ENCODE measurements at places on chromosomes 1 and 21.

- no peak for DNase-seq
These were observed 138.8 kb upstream of the WNT4 start for GRCh38 chr1:22281521-22282363.

DNA sequence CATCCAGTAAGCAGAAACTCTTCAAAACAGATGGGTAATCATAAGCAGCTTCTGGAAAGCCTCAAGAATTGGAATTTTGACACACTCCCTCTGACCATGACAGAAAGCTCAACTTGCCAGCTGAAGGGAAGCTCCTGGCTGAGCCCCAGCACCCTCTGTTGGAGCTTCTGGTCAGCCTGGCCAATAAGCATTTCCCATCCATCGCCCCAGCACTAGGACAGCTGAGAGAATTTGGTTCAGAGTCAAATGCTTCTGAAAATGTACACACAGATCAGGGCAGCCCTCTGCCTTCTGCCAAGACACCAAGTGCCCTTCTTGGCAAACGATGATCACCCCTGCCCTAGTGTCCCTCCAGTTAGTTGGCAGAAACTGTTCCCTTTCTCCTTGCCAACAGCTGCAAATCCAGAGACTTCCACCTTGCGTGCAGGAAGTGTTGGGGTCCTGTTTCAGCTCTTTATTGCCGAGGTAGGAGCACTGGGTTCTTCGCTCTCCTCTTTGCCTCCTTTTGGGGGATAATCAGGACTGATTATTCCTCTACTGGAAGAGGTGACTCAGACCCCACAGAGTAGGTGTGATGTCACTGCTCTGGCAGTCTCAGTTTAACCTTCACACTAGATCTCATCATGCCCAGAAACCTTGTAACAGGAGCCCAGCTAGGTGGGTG, 11.9 kb downstream of the PIGV start:
- no peak for DNase-seq

GRCh38 chr1:196445775-196446174, 162.5 kb downstream of the KCNT2 start:
- DNase-seq, result no peak

GRCh38 chr1:225580238-225581099, 72.5 kb downstream of the ENAH start:
- no peak for DNase-seq

DNA sequence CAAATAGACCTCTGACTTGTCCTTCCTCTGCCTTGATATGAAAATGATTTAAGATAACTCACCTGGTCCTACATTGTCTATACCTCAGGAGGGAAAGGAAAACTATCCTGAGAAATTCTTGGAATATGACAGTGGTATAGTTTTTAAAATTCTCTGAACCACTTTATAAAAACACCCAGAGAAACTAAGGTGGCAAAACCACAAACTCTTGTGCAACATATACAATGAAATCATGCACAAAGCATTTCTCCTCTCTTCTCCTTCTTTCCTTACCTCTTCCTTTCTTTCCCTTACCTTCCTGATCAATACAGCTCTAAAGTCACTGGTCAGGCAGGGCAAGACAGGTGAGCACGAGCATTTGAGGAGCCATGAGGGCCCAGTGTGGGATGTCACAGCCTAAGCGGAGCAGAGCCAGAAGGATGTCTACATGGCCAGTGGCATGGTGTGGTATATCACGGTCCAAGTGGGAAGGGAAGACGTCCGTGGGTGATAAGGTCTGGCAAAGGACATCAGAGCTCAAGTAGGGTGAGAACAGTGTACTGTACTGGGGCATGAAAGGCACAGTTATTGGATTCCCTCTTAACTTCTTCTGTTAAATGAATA, 543.3 kb downstream of the DPYD start:
- DNase-seq, result no peak

- no peak for DNase-seq
These were observed 1609.6 kb upstream of the B3GALT2 start for GRCh38 chr1:194795917-194796593.

DNA sequence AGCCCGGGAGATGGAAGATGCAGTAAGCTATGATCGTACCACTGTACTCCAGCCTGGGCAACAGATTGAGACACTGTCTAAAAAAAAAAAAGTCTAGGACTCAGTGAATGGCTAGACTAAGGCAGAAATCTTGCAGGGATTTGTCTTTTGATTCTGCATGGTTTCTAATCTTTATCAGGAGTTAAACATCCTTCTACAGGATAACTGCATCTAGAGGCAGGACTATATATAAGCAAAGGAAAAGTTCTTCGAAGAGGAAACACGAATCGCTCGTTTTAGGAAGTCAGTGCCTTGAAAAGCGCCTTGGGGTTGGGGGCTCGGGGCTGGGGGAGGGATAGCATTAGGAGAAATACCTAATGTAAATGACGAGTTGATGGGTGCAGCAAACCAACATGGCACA, 602 bp upstream of the UFC1 start:
- DNase-seq, result no peak

GRCh38 chr1:48236716-48237470, 14.4 kb downstream of the SLC5A9 start:
- DNase-seq, result peak; percentile 8

DNA sequence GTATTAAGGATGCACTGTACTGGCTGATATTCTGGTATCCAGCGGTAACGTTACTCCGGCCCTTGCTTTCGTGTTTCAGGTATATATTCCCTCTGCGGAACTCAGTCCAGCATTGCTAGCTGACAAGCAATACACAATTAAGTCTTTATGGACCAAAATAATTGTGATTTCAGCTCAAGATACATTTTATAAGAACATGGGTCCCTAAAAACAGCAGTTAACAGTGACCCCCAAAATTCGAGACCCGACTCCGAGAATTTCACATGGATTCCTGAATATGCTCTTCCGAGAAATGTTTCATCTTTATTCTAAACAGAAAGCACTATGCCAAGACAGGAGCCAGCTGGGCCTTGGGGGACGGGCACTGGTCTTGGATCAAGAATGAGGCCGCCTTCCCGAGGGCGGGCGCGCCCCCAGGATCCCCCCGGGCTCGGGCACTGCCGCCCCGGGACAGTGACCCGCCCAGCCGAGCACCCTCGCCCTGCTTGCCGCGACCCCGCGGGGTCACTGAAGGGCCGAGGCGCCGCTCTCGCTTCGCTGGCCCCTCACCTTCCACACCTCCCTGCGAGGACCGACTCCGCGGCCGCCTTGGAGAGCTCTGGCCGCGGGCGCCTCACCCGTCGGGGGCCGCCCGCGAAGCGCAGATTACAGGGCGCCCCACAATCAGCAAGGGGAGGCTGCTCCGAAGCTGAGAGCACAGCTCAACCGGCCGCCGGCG, 610 bp downstream of the SCYL3 start:
- DNase-seq, result no peak

- peak; percentile 80 for DNase-seq
These were observed 627 bp upstream of the GNB1 start for GRCh38 chr1:1891349-1892078.

DNA sequence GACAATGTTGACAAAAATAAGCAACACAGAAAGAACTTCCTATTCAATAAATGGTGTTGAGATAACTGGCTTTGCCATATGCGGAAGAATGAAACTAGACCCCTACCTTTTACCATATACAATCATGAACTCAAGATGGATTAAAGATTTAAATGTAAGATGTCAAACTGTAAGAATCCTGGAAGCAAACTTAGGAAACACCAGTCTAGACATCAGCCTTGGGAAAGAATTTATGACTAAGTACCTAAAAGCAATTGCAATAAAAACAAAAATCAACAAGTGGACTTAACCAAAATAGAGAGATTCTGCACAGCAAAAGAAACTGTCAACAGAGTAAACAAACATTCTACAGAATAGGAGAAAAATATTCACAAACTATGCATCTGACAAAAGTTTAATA, 16.1 kb upstream of the CLDN8 start:
- no peak for DNase-seq

DNA sequence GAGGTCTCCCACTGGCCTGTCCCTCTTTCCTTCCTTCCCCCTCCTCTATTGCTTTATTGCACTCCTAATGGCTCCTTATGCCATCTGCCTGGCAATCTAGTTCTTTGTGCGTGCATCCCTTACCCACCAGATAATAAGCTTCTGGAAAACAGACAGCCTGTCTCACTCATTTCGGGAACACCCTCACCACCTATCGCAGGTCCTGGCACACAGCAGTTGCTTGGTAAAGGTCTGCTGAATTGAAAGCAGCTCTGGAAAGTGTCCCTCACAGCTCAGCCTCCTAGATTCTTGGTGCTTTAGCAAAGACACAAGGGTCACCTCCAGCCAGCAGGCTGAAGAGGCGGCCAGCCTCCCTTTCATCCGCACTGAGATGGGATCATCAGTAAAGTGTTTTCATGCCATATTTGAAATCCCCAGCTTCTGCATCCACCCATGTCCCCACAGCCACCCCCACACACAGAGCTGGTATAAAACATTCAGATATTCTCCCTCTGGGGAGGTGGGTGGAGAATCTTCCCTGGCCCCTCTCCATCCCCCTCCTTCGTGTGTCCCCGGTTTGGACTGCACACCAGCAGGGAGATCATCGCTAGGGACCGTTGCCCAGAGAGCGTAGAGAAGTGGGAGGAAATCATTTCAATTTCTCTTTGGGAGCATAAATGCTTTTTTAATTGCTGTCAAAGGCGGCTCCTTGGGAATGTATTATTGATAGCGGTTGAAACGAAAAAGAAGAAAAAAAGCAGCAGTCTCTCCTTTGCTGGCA, 29.1 kb upstream of the ATP2B4 start:
- DNase-seq, result no peak

DNA sequence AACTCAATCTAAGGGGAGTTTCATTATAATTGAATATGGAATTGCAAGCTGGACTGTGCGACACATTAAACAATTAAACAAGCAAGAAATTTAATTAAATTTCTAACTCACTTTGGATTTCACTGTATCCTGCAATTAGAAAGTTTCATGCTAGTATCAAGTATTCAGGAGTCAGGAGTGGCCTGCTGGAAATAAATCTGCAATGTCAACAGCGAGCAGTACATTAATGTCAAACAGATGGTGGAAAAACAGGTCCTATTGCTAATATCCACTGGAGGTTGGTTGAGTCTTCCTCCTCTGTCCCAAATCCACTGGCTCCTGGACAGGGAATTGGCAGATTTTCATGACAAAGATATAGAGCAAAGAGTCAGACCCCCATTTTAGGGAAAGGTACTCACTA, 237.1 kb downstream of the VAV3 start:
- DNase-seq, result no peak

DNA sequence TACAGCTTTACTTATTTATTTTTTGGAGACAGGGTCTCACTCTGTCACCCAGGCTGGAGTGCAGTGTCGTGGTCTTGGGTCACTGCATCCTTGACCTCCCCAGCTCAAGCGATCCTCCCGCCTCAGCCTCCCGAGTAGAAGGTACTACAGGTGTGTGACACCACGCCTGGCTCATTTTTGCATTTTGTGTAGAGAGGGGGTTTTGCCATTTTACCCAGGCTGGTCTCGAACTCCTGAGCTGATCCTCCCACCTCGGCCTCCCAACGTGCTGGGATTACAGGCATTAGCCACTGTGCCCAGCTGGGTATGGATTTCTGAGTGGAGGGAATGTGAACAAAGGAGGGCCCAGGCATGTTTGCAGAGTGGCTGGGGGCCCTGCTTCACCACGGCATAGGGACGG, 44.1 kb downstream of the WNT4 start:
- DNase-seq, result no peak

GRCh38 chr1:230641900-230642262, 400 bp upstream of the COG2 start:
- no peak for DNase-seq

- DNase-seq, result peak; percentile 36
These were observed 202.7 kb downstream of the RHOU start for GRCh38 chr1:228937851-228938536.

DNA sequence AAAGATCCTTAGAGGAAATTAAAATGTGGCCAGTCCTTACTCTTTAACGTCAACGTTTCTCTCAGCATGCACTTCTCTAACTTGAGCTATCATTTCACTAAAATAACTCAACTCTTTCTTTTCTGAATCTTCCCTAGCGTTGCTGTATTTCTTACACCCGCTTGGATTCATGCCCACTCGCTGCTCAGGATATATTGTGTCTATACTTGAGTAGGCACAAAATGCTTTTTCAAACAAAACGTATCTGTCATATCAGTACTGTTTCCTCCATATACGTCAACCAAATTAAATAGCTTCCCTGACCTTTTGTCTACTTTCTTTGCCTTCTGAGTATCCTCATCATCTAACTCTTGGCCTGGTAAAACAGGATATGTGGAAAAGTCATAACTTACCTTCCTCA, 549.7 kb downstream of the SMYD3 start:
- DNase-seq, result no peak

- DNase-seq, result no peak
These were observed 90.8 kb downstream of the VAV3 start for GRCh38 chr1:107874221-107874620.
